Stimulated activated CD8-positive, alpha-beta memory T cell treated with anti-CD3 and anti-CD28 coated beads, Interleukin-15, amount 100 ng/mL, for 4 hours (primary cell): ENCODE measurements at places on chromosomes 1 and 21.

GRCh38 chr1:225155555-225155954 lies 226.1 kb downstream of the DNAH14 start:
- DNase-seq: no peak

- no peak for DNase-seq
Observed at GRCh38 chr21:42760951-42761751, 107.7 kb downstream of the PDE9A start.

DNA sequence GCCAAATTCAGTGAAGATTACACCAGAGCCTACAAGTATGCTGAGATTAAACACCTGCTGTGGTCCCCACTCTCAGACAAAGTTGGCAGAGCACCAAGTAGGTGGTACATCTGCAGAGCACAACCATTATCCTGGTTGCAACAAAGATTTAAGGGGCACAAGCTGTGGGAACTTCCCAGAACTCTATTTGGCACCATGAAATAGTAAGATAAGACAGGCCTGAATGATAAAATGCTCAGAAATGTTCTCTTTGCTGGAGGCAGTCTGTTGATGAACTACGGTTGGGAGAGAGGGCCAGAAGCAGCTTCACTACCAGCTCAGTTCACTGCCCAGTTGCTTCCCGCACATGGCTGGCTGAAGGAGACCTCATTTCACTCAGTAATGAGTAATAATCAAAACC lies 19.9 kb downstream of the RPL5 start:
- DNase-seq: no peak

DNA sequence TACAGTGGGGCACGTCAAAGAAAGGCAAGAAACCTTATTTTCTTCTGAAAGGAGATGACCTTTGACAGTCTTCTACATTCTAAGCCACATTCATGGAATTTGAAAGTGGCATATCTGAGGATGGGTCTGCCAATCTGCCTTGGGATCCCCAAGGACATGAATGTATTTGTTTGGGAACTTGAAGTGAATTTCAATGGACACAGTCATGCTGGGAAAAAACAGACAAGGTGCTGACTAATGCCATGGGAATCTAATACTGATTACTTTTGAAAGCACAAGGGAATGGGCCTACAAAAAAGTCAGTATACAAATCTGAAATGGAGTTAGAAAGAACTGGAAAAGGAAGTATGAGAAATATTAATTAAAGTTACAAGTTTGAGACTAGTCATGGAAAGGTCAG lies 128.8 kb downstream of the KCNJ6 start:
- DNase-seq: no peak

- DNase-seq: no peak
Observed at GRCh38 chr1:181206979-181207790, 118.7 kb downstream of the IER5 start.

GRCh38 chr1:31584869-31585735 lies 8.8 kb downstream of the TINAGL1 start:
- DNase-seq: no peak

DNA sequence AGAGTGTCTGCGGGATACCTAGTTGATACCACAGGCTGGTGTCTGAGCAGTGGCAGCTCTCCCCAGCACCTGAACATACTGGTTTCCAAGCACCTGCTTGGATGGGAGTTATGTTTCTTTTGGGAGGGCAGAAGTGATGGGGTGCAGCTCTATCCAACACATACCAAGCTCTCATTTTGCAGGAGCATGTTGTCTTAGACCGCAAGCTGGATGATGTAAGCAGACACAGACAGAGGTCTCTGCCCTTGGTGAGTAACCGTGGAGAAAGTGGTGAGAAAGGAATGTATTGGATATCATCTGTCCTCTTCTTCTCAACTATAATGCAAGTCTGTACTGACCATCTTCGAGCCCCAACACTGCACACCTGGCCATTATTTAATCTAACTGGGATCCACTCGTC lies 37.4 kb downstream of the ZNF496 start:
- DNase-seq: no peak

- no peak for DNase-seq
Observed at GRCh38 chr21:33206771-33207281, 22.9 kb upstream of the IFNAR2 start.

GRCh38 chr1:247373721-247374141 lies 42.1 kb upstream of the ZNF496 start:
- DNase-seq: peak; percentile 4

- DNase-seq: no peak
Observed at GRCh38 chr1:155729031-155729898, 40.4 kb downstream of the DAP3 start.

- DNase-seq: no peak
Observed at GRCh38 chr1:94614996-94615395, 73.4 kb upstream of the F3 start.

GRCh38 chr1:185733818-185734735 lies at the start of gene HMCN1:
Gene HMCN1 (plus strand): TSS chr1:185734391. CDS start chr1:185734780, 389 bp downstream.
- DNase-seq: no peak

GRCh38 chr1:7040969-7041695 lies 255.9 kb downstream of the CAMTA1 start:
- no peak for DNase-seq

DNA sequence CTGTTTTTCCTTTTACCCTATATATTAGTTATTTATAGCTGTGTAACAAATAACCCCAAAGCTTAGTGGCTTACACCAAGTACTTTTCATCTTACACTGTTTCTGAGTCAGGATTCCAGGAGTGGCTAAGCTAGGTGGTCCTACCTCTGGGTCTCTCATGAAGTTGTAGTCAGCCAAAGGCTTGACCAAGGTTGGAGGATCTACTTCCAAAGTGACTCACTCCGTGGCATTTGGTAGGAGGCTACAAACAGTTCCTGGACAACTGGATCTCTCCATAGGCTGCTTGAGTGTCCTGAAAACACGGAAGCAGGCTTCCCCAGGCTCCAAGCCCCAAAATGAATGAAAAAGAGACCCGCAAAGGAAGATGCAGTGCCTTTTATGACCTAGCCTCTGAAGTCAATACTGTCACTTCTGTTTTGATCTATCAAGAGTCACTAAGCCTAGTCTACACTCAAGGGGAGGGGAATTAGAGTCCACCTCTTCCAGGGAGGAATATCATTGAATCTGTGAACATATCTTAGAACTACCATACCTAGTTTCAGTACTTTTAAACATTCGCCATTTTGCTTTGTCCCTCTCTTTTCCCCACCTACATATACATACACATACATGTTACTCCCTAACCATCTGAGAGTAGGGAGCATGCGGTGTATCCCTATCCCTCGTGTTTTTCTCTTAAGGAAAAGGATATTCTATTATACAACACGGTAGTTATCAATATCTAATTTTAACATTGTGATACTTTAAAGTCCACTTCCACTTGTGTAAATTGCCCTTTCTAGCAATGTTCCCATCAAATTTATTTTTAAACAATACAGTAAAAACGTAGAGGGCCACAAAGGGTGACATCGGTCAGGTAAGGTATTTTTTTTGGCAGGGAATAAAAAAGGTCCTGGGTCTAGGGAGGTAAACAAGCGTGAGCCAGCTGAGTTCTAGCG lies 67.2 kb downstream of the SLC35A3 start:
- DNase-seq: no peak

DNA sequence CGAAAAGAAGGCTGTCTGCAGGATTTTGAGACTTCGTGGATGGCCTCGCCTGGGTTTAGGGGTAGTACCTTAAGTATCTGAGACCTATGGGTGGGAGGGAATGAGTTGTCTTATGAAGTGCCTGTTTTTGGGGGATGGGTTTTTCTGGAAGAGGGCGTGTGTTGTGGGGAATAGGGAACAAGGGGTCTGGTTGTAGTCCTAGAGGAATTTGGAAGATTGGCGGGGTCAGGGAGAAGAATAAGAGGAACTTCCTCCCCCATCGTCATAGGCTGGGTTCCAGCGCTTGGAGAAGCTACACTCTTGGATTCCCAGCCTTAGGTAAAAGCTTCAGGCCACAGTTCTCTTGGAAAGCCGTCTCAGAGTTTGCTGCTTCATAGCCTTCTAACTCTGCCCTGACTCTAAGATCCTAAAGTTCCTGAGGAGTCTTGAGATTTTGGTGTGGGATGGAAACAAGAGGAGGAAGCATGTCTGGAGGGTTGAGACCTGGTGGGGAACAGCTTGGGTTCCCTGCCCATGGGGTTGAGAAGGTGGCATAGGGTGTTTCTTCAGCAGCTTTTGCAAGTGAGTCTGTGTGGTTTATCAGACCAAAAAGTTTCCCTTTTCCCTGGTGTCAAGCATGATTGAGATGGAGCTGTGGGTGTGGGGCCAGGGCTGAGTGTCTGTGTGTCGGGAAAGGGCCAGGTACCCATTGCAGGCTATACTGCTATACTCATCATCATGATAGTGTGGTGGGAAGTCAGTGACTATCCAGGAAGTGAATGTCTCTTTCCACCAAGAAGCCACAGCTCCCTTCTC lies 1.8 kb downstream of the VANGL2 start:
- DNase-seq: no peak

DNA sequence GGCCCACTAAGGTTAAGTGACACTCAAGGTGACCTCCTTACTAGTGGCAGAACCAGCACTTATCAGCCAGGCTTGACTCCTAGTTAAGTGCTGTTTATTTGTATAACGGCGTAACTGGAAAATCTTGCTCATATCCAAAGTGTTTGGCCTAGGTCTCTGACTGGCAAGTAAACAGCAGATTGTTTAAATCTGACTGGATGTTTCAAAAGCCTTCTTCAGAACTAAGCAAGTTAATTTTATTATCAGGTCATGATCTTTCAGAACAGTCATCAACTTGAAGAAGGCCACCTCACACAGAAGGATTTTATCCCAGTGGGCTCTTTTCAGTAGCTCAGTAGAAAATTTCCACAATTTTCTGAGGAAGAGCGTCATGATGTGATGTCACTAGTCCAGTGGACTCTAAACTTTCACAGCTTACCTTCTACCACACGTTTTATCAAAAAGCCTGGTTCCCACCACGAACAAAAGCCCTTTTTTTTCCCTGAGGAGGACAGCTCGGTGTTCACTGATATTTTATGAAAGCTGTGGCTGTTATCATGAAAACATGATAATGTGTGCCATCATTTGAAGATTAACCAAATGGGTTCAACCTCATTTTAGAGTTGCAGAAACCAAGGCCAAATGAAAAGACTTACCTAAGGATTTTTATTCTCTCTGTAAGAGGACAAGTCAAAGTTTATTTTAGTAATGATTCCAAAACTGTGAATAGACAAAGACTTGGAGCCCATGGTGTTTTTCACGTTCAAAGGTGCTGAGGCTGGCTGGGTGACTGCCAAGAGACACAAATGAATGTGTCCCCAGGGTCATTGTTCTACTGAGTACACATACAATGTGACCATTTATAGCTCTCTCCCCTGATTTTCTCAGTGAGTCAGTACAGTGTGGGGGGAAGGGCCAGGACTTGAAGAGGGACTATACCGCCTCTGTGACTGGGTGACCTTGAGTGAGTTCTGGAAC lies 9.1 kb downstream of the SGIP1 start:
- DNase-seq: no peak

DNA sequence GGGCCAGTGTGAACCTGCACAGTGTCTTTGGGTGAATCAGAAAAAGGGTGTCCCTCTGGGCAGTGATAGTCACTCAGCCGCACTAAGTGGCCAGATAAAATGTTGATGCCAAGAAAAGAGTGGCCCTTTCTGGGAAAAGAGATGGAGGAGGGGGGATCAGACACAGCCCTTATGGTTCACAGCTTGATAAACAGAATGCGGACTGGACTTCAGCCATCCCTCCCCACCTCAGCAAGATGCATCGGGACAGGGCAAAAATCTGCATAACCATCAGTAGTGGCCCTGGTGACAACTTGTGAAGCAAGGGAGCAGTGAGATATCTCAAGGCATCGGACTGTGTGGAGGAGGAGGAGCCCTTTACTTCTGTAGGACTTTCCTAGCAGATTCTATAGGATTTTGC lies 353.8 kb upstream of the PLXNA2 start:
- DNase-seq: no peak

DNA sequence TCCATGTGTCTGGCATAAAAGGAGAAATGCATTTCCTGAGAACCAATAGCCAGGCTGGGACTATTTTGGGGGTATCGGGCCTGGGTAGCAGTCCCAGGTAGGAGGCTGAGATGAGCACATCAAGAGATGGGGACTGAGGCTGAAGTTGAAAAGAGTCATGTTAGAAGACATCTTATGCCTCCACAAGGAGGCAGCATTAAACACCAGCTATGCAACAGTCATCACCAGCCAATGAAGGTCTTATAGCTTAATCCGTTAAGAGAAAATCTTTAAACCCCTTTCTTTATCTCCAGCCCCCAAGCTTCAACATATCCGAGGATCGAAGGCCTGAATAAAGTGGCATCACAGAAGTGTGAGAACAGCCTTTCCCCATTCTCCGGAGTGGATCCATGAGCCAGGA lies 640.7 kb upstream of the PTBP2 start:
- DNase-seq: no peak

DNA sequence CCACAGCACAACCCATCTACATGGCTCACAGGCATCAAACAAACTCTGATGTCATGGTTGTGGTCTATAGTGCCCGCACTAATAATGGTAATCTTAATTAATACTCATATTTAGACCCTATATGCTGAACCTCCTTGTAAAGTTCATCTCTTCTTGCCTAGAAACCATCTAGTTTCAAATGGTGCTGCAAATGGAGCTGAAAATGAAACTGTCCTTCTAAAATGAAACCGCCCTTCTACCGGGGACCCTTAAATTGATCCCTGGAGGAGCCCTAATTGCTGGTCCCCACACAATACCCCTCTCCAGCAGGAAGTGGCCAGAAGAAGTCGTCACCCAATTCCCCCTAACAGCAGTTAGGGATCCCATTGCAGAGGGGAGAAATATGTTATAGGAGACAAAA lies 612.6 kb downstream of the MRPL39 start:
- no peak for DNase-seq

- DNase-seq: no peak
Observed at GRCh38 chr21:37195059-37195458, 72.1 kb downstream of the VPS26C start.

DNA sequence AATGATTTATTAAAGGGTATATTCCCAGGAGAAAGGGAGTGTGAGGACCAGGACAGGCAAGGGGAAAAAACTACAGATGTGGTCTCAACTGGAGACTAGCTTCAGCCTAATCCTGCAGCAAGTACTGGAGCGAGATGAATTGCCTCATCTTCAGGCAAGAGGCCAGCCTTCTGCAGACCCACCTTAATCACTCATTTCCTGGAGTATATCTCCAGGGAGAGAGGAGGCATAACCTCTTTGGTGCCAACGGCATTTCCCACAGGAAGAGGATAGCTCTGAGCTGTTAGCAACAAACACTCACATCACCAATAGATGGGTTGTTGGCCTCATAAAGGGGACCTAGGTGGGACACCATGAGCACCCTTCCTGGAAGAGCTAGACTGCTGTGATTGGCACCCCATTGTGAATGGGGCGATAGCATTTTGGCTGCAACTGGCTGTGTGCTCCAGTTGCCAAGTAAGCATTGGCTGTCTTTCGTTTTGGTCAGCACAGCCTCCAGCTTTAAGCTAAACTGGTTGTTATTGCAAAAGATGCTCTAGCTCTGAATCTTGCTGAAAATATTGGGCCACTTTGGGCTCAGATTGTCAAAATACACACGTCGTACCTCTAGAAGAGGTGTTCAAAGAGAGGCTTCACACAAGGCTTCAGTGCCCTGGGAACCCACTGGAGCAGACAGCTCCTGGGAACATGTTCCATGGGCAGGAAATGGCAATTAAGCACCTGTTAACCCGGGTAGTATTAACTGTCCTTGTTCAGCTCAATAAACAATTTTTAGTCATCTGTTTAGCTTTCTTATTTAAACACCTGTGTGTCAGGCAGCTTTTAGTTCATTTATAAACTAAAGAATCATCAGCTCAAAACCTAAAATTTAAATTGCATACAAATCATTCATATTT lies 314.8 kb upstream of the C1orf87 start:
- DNase-seq: no peak
